Tibial nerve (tissue), 4 donors: ENCODE measurements at places on chromosomes 4 and X.

DNA sequence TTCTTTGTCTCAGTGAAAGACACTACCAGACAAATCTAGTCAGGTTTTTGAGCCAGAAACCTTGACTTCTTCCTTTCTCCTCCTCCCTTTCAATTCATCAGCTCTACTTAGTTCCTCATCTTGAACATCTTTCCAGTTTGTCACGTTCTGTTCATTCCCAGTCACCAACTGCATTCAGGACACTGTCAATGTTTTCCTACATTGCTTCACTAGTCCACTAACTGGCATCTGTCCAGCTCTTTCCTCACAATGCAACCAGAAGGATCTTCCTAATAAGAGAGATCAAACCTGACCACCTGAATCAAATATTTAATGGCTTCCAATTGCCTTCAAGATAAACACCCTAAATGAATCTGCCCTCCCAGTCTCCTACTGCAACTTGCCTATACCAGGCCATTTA, 52.5 kb downstream of the SYNPO2 start:
- DNase-seq: peak; percentile 92

DNA sequence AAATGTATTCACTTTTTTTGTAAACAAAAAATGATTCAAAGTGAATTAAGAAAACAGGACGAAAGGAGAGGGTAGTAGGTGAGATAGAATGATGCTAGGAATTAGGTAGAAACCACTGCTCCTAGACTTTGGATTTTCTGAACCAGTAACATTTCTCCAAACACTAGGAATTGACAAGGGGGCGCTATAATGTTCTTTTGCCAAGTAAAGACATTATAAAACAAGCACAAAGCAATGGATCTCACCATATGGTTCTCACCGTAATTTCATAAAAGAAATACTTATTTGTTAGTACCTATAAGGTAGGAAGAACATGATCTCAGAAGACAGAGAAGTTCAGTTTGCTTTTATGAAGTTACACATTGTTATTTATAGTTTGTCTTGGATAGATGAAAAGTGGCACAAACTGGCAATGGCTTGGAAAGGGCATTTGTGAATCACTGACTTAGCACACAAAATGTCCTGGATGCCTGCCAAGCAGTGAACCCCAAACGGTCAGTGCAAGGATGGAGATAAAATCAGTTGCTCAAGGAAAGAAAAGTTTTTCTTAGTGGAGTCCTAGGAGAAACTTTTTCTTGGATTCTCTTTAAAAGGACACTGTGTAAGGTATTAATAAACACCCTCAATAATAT, 8.1 kb upstream of the TBC1D1 start:
- no peak for DNase-seq

GRCh38 chrX:114970806-114971205, 46.6 kb downstream of the IL13RA2 start:
- no peak for DNase-seq

DNA sequence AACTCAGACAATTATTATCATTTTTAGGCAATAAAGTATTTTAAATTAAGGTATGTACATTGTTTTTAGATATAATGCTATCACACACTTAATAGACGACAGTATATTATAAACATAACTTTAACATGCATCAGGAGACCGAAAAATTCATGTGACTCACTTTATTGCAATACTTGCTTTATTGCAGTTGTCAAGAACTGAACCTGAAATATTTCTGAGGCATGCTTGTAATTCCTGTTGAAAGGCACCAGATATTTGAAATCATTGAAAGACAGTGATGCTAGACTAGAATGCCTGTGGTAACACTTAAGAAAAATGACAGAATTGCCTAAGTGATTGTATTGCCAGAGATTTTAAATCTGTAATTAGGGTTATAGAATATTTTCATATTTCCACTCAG, 175.6 kb upstream of the MAGEB2 start:
- no peak for DNase-seq

DNA sequence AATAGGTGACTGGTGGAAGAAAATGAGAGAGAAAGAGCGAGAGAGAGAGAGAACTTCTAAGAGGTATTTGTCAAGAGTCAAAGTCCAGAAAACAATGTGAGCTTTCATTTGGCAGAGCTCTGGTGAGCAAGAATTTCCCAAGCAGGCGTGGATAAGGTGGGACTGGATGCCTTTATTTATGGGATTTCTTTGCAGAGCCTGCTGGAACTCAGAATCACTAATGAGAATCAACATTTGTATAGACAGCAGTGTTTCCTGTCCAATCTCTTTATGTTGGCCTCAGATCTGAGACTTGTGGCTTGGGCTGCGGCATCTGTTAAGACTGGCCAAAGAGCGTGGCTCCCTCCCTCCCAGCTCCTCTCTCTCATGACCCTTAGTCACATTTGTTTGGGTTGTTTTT, 67.9 kb upstream of the TBL1X start:
- DNase-seq: no peak
